ENCODE measurements at places on chromosomes 2 and 18.

DNA sequence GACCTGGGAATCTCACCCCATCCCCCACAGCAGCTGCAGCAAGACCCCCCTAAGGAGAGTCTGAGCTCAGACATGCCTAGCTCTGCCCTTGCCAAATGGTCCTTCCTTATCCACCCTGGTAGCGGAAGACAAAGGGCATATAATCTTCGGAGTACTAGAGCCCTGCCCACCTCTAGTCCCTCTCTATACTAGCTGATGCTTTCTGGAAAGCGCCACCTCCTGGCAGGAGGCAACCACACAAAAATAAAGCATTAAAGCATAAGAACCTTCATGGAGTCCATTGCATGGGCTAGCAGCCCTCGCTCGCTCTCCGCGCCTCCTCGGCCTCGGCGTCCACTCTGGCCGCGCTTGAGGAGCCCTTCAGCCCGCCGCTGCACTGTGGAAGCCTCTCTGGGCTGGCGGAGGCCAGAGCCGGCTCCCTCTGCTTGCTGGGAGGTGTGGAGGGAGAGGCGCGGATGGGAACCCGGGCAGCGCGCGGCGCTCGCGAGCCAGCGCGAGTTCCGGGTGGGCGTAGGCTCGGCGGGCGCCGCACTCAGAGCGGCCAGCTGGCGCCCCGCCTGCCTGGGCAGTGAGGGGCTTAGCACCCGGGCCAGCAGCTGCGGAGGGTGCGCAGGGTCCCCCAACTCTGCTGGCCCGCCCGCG is 941.2 kb downstream of the SUCLG1 start:
- no peak for DNase-seq

- no peak for DNase-seq
These were observed 252.4 kb downstream of the RNF144A start for GRCh38 chr2:7169593-7169992.

GRCh38 chr2:205696927-205697441 is 14.7 kb downstream of the NRP2 start:
- DNase-seq: no peak

- no peak for DNase-seq
These were observed 531.9 kb downstream of the IRS1 start for GRCh38 chr2:226267516-226268289.

DNA sequence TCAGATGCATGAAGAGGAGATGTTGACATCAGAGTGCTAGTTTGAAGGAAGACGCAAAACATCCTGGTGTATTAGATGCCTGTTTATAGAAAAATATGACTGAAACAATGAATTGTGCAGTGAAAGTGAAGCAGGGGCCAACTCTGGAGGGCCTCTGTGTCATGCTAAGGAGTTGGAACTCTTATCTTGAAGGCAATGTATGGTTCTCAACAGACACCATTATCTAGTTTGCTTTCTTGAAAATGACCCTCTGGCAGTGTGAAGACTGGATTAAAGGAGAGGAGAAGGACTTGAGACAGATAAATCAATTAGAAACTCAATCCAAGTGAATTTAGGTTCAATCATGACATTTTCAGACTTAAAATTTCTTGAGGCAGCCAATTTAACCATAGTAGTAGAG is 63.1 kb downstream of the ITGA4 start:
- no peak for DNase-seq

DNA sequence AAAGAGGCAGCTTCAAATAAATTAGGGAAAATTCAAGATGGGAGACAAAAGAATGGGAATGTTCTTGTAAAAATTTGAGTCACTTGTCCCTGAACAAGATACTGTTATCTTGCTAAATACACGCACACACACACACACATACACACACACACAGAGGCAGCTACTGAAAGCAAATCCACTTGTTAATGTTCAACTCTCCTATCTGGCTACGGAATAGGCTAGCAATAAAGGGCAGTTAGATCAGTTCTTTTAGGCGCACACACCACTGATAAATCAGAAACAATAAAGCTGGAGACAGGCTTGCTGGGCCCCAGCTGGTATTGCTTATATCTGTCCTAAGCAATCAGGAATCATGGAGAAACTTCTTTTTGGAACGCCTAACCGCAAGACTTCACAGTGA is 461.6 kb downstream of the BCL11A start:
- no peak for DNase-seq

DNA sequence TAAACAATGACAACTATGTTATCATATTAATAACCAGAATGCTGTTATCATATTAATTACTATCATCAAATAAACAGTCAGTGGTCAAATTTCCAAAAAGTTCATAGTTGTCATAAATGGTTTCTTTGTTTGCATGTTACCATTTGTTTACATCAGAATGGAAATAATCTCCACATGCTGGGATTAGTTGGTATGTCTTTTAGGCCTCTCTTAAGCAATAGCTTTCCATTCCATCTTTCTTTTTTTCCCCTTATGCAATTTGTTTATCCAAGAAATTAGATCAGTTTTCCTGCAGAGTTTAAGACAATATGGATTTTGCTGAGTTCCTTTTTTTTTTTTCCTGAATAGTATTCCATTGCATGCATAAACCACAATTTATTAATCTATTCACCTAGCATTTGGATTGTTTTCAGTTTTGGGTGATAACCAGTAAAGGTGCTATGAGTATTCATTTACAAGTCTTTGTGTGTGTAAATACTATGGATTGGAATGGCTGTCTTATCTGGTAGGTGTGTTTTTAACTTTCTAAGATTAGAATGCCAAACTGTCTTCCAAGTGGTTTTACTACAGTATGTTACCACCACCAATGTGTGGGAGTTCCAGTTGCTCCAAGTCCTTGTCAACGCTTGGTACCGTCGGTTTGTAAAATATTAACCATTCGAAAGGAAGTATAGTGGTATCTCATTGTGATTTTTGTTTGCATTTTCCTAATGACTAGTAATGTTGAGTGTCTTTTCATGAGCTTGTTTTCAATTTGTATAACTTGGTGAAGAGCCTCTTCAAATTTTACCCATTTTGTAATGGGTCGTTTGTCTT is 33.3 kb upstream of the TXNDC2 start:
- no peak for DNase-seq

DNA sequence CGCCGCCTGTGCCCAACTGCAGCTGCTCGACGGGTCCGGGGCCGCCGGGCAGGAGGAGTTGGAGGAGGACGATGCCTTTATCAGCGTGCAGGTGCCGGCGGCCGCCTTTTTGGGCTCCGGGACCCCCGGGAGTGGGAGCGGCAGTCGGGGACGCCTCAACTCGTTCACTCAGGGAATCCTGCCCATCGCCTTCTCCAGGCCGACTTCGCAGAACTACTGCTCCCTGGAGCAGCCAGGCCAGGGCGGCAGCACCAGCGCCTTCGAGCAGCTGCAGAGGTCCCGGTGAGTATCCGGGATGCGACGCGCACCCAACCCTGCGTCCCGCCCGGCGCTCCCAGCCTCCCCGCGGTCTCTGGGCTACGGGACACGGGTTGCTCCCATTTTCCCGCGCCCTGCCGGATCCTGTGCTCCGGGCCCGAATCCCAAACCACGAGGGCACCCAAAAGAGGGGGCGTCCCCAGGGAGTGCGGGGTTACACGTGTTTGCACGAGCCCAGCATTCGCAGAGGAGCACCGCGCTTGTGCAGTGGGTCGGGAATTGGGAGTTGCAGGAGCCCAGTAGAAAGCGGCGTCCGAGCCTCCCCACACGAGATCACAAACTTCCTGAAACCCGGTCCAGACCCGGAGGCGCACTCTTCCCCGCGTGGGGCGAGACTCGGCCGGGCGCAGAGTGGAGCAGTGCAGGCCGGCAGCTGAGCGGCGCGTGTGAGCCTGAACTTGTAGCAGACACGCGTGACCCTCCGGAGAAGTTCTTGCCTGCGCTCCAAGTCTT is 1.2 kb downstream of the CABLES1 start:
- no peak for DNase-seq

- DNase-seq: no peak
These were observed 83.9 kb upstream of the YWHAQ start for GRCh38 chr2:9714630-9715214.

DNA sequence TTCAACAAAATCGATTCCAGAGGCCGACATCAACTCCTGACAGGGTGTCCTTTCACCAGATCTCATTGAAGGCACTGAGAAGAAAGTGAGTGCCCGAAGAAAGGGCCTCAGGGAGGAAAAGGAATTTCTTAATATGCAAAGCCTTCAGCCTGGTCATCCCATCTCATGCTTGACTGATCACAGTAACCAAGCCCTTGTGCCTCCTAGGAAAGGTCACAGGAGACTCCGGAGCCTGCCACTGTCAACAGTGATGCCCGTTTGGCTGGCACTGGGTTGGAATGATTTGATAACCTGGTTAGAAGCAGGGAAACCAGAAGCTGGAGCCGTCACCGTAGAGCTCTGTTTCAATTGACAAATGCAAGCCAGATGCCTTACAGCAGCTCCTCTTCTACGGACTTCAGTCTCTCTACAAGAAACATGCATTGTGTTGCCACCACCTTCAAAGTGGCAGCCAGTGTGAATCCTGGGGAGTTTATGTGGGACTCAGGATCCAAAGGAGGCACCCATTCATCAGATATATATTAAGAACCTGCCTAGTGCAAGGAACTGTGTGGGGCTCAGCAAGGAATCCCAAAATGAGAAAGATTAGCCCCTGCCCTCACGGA is 24.6 kb downstream of the COX7A2L start:
- no peak for DNase-seq

GRCh38 chr18:23141104-23141999 is 6.1 kb downstream of the CABLES1 start:
- DNase-seq: no peak

- no peak for DNase-seq
These were observed 165.1 kb upstream of the TPO start for GRCh38 chr2:1248187-1248586.

DNA sequence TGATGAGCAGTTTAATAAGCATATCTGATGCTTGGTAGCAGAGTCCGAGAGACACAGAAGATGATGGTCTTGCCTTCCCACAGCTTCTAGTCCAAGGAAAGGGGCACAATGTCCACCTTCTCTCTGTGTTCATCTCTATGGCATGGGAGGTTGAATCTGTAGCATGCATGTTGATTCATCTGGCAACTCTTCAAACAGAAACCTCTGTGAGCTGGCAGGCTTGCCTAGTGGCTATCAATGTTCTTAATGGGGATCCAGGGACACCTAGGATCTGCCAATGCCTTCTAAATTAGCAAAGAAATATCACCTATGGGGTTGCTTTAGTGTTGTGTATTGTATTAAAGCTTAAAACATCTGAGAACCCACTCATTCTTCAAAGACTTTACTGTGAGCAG is 170.8 kb downstream of the INO80D start:
- no peak for DNase-seq

- DNase-seq: no peak
These were observed 25.4 kb downstream of the MAP4K4 start for GRCh38 chr2:101722864-101723263.

- no peak for DNase-seq
These were observed 93.1 kb downstream of the INPP5D start for GRCh38 chr2:233153146-233153798.

GRCh38 chr2:175180701-175181103 is 808 bp downstream of the ATP5MC3 start:
- peak; percentile 25 for DNase-seq

DNA sequence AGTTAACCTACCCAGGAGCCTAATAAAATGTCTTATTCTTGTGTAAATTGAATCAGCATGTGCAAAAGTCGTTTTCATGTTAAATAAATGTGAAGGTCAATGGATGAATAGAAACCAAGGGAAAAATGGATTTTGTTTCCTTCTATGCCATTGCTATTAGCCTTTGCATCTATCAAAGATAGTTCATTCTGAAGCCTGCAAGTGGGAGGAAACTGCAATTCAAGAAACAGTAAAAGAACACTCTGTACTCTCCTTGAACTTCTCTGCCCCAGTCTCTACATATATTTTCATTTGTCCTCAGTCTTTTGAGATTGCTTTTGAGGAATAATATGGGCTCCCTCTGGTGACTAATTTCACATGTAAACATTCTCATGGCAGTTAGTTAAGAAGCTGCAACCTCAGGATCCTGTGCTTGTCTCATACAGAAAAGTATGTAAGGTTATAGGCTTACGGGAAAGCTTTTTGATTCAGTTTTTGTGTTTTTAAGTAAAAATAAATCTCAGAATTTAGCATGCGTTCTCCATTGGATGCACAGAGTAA is 1590.0 kb upstream of the LRRTM1 start:
- DNase-seq: no peak

- DNase-seq: no peak
These were observed 86.0 kb downstream of the ABCA12 start for GRCh38 chr2:215052404-215052803.

GRCh38 chr2:36889795-36890194 is 76.5 kb downstream of the STRN start:
- DNase-seq: no peak

GRCh38 chr2:200778038-200778437 is 33.7 kb upstream of the BZW1 start:
- DNase-seq: no peak

DNA sequence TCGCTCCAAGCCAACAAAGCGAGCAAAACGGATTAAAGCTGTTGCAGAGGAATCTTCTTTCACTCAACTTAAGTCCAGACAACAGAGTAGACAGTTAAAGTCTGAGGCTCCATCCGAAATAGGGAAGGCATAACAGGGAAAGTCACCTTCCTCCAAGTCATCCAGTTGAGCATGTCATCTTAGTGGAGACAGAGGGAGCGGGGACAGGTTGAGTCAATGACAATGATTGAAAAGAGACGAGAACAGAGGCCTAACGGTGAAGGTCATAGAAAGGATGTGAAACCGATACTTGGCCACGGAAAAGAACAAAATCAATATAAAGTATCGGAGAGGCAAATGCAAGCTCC is 455 bp downstream of the C18orf32 start:
- no peak for DNase-seq

All from NCI-H2227 treated with DMSO at 0.1 percent for 48 hours (cell line).